CD4-positive, alpha-beta T cell treated with Interleukin-2 at 100 ng/mL for 4 hours (primary cell): ENCODE measurements at places on chromosomes 4 and X.

DNA sequence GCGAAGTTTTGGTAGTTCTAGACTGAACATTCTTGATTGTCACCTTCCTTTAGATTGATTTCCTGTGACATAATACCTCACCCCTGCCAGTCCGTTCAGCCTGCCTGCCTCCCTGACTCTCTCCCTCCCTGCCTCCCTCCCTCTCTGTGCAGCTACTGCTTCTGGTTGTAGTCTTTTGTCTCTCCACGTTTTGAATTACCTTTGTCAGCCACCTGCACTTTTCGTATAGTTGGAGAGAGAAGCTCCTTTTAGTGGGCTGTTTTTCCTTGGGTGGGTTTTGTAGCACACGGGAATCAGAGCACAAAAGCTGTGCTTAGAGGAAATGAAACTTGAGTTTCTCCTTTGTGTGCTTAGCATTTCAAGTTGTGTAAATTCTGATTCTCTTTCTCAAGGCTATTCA lies 32.6 kb upstream of the MSMO1 start:
- DNase-seq: peak; percentile 19

DNA sequence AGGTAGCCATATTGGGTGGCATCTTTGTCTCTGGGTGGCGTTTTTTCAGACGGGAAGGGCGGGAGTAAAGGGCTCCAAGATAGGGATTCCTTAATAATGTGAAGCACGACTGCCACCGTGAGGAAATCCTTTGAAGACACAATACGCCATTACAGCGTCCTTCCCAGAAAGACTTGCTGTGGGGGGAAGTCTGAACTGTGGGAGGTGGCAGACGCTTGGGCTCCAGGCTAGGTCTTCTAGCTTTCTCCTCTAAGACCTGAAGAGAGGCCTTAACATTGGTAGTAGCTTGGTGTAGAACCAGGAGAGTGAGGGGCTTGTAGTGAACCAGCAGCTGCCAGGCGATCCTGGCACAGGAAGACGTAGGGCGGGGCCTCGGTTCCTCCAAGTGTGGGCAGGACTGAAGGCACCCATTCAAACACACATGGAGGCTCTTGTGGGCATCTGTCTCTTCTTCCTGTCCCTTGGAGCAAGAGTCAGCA lies 197.3 kb downstream of the OR13H1 start:
- DNase-seq: no peak

GRCh38 chr4:160318567-160319220 lies 1215.8 kb downstream of the RAPGEF2 start:
- no peak for DNase-seq

GRCh38 chr4:104424475-104424941 lies 70.2 kb downstream of the CXXC4 start:
- DNase-seq: no peak

- DNase-seq: no peak
Measured at GRCh38 chrX:118734909-118735308, 7.5 kb downstream of the IL13RA1 start.

- no peak for DNase-seq
Measured at GRCh38 chr4:78311306-78311705, 240.3 kb upstream of the ANXA3 start.

DNA sequence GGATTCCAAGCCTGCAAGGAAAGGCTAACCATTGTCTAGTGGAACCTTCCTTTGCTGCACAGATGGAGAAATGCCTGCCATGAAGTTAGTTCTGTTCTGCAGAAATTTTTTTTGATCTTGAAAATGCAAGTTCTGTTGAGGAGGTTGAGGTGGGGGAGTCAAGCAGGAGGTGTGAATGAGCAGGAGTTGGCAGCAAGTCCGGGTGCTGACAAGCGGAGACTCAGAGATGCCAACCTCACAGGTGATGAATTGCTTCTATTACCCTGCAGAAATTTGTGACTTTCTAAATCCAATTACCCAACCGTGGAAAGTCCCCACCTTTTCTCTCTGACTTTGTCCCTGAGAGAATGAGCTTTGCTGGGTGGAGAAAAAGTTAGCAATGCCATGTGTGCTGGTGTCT lies 350.1 kb downstream of the DHRSX start:
- DNase-seq: no peak

- peak; percentile 36 for DNase-seq
Measured at GRCh38 chrX:24838629-24839028, 144.9 kb downstream of the POLA1 start.

DNA sequence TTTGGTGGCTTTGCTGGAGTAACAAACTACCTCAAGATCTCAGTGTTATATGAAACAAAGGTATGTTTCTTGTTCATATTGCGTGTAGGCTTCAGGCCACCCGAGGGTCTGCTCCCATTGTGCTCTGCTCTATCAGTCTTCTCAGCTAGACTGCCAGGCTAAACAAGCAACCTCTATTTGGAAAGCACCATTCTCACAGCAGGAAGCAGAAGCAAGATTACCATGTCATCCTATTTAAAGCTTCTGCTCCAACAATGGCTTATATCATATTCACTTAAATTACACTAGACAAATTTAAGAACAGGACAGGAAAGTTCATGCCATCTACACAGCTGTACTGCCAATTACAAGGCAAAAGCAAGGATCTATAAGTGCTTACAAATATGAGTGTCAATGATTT lies 385.8 kb downstream of the PPARGC1A start:
- no peak for DNase-seq

DNA sequence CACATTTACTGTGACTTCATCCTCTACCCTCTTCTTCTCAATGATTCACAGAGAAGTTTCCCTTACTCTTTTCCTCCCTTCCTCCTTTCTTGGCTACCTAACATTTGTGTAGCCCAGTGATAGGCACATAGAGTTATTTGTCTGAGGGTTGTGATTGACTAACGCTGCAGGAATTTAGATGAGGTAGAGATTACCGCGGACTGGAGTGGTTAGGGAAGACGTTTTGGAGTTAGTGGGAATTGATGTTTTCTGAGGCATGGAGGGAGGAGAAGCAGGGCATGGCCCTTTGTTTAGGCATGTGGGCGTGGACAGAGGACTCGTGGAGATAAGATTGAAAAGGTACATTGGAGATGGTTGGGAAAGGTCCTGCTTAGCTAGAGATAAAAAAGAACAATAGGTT lies 246.7 kb downstream of the GPAT3 start:
- no peak for DNase-seq

GRCh38 chr4:104879367-104879766 lies 267.3 kb upstream of the TET2 start:
- DNase-seq: peak; percentile 2

- no peak for DNase-seq
Measured at GRCh38 chr4:100977746-100978397, 369.5 kb downstream of the PPP3CA start.

GRCh38 chrX:75096331-75096730 lies 59.8 kb downstream of the ABCB7 start:
- DNase-seq: no peak

GRCh38 chr4:184253072-184253420 lies 35.4 kb upstream of the ENPP6 start:
- DNase-seq: no peak

GRCh38 chr4:104973708-104974107 lies 173.0 kb upstream of the TET2 start:
- DNase-seq: no peak
